ENCODE measurements at places on chromosomes 13 and 19. TPM values are rescaled to one million over a fixed set of nuclear protein-coding genes. Genes with fewer than 3 reads are reported as not detected.

The B3GNT8 gene
- total RNA-seq, result not detected

The ELSPBP1 gene
- not detected for total RNA-seq

The SMIM44 gene
- total RNA-seq, result not detected

The GPR4 gene
- not detected for total RNA-seq

The ZNF653 gene
- total RNA-seq, result 6.8 TPM

The CDC37 gene
- total RNA-seq, result 159 TPM

DNA sequence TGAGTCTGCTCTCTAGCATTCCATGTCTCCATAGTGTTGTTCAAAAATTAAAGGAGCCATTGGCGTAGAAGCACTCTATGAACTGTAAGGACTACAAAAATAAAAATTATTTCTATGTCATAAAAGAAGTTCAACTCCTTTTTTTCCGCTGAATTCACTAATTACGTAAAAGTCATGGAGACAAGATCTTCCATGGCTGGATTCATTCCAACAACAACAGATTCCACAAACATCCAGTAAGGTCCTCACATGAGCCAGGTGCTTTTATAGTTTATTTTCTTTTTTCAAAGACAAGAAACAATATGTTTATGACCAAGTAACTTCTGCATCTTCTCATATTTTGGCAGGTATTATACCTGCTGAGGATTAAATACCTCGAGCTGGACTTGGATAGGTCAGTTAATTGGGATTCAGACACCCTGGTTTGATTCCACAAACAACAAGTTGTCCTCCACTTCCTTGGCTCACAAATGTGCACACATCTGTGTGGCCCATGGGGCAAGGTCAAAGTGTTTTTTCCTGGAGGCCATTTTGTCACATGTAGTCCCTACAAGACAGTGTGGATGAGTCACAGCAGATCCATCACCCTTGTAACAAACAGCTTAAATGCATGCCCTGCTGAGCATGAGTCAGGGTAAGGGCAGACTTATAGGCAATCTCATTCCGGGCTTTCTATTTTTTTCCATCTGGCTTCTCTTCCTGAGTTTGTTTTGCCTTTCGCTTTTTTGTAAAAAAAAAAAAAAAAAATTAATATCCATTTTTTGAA lies 475.6 kb downstream of the COG6 start:
- H3K27me3 ChIP-seq, result no peaks in the 10 kb centered on the region
- H3K4me1 ChIP-seq, result peaks cover 16% of the 10 kb centered on the region
- H3K27ac ChIP-seq, result no peak overlapping the region
- H3K36me3 ChIP-seq, result peaks cover 2% of the 10 kb centered on the region
- no peak overlapping the region for H3K4me3 ChIP-seq

GRCh38 chr13:50257646-50258045 lies 242.4 kb downstream of the KCNRG start:
- no peak overlapping the region for H3K4me3 ChIP-seq
- H3K36me3 ChIP-seq, result no peaks in the 10 kb centered on the region
- no peak for DNase-seq
- peaks cover 4% of the 10 kb centered on the region for H3K4me1 ChIP-seq
- no peak overlapping the region for H3K27ac ChIP-seq

- no peaks in the 10 kb centered on the region for H3K27me3 ChIP-seq
- no peak overlapping the region for H3K27ac ChIP-seq
- peaks cover 7% of the 10 kb centered on the region for H3K36me3 ChIP-seq
- H3K4me1 ChIP-seq, result no peaks in the 10 kb centered on the region
Observed at GRCh38 chr19:10219678-10220077, 11.5 kb downstream of the S1PR2 start.

DNA sequence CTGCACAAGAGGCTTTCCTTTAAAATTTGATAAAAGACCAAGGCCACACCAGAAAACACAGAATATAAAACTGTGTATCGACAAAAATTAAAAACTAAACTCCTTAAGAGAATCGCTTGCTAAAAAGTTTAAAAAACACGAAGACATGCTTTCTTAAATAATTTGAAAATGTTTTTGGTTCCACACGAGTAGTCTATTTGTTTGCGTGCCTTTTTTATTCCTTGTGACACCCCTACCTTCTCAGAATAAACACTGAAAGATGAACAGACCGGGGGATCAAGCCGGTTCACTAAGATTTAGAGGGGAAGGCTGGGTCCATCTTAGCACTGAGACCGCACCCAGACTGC lies 256.4 kb upstream of the STARD13 start:
- H3K27me3 ChIP-seq, result no peaks in the 10 kb centered on the region
- H3K36me3 ChIP-seq, result no peaks in the 10 kb centered on the region
- DNase-seq, result no peak
- H3K27ac ChIP-seq, result peak overlapping the region; percentile 99

DNA sequence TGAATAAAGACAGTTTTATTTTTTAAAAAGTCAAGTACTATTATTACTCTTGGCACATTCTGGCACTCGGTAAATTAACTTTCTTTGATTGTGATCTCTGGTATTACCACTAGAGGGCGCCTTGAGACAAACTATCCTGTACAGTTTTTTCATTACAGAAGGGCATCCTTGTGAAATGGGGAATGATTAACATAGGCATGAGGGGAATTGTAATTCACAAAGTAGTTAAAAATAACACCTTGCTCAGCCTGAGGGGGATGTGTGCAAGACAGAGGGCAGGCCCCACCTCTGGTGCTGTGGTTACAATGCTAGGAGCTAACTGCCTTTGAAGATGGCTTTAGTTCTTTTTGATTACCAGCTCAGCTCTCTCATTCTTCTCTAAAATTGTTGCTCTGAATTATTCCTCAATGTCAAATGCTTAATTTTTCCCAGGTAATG lies 24.2 kb upstream of the C1QTNF9B start:
- no peaks in the 10 kb centered on the region for H3K4me1 ChIP-seq
- no peak overlapping the region for H3K27ac ChIP-seq
- H3K36me3 ChIP-seq, result peaks cover 4% of the 10 kb centered on the region

DNA sequence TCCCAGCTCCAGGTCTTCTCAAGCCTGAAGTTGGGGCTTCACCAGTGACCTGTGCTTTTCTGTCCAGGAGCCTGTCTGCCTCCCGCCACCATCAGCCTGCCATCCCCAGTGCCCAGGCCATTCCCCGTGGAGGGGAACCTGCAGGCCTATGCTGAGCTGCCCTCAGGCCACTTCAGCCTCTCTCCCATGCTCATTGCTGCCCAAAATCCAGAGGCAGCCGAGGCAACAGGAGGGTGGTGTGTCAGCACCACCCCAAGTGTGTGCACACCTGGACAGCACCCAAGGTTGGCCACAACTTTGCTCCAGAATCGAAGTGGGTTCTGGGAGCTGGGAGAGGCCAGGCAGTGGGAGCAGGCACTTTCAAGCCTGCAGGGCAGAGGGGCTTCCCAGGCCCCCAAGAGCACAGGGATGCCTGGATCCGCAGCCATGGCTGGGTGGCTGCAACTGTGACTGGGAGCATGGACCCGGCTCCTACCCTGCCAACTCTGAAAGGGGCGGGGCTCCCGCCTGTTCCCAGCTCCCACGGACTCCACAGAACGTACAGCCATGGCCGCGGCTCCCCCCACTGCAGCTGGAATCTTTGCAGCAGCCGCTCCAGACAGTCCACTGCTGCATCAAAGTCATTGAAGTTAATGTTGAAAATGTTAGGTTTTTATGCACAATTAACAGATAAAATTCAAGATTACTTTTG lies 1747.0 kb downstream of the OLFM4 start:
- no peaks in the 10 kb centered on the region for H3K27me3 ChIP-seq
- no peak overlapping the region for H3K4me3 ChIP-seq
- no peak overlapping the region for H3K27ac ChIP-seq
- DNase-seq, result no peak

- no peak overlapping the region for H3K4me3 ChIP-seq
- H3K27ac ChIP-seq, result no peak overlapping the region
- peaks cover 4% of the 10 kb centered on the region for H3K4me1 ChIP-seq
- DNase-seq, result no peak
- H3K36me3 ChIP-seq, result peaks cover 20% of the 10 kb centered on the region
Observed at GRCh38 chr19:16373989-16374388, 49.4 kb downstream of the KLF2 start.

- peak overlapping the region; percentile 98 for H3K27ac ChIP-seq
- peaks cover 45% of the 10 kb centered on the region for H3K4me1 ChIP-seq
- H3K4me3 ChIP-seq, result peak overlapping the region; percentile 91
Observed at GRCh38 chr19:18280247-18281081, 958 bp downstream of the JUND start.

- H3K4me3 ChIP-seq, result no peak overlapping the region
- H3K27ac ChIP-seq, result no peak overlapping the region
- no peaks in the 10 kb centered on the region for H3K4me1 ChIP-seq
Observed at GRCh38 chr13:50706505-50706904, 137.0 kb downstream of the DLEU7 start.

DNA sequence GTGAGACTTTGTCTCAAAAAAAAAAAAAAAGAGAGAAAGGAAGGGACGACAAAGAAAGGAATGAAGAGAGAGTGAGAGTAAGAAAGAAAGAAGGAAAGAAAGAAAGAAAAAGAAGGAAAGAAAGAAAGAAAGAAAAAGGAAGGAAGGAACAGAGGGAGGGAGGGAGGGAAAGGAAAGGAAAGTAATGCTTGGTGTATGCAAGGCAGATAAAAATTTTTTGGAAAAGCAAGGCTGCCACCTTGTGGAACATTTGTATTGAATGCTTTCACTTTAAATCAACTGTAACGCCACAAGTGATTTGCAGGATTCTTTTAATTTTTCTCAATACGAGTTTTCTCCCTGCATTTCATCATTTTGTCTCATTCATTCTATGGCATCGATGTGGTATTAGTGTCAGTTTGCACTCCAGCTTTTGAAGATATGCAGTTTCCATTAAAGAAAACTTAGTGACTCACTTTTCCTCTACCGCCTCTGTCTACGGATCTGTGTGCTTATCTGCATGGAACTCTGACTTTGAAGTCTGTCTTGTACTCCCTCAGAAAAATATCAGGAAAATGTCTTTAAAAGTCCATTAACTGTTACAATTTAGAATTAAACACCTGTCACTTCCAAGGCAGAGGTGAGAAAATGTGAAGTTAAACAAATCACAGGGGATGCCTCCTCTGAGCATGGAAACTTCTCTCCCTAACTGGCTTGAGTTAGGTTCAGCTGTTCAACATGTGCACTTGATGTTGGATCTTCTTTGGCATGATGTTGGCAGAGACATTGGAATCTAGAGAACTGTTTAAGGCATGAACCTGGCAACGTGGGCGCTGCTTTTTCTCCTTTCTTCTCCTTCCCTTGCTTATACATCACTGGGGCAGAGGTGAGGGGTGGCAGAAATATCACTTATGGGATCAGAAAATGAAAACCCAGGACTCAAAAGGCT lies 20.0 kb upstream of the ZDHHC20 start:
- DNase-seq, result no peak

DNA sequence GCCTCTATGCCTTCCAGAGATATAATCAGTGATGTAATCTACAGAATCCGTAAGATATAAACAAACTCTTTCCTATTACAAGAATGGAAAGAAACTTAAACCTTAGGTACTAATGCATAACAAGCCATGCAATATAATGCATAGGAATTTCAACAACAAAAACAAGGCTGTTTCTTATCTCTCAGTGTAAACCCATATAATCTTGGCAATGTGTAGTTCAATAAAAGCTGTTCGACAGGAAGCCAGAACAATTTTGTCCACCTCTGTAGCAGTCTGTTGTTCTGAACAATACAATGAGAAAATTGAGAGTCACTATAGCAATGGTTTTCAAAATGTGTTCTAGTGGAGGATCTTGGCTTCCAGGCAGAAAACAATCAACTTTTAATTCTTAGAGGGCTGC lies 111.5 kb upstream of the FREM2 start:
- H3K4me3 ChIP-seq, result no peak overlapping the region
- no peak for DNase-seq
- H3K36me3 ChIP-seq, result no peaks in the 10 kb centered on the region
- no peaks in the 10 kb centered on the region for H3K4me1 ChIP-seq
- peaks cover 6% of the 10 kb centered on the region for H3K27me3 ChIP-seq

- H3K27me3 ChIP-seq, result no peaks in the 10 kb centered on the region
- H3K36me3 ChIP-seq, result no peaks in the 10 kb centered on the region
- no peak for DNase-seq
- H3K27ac ChIP-seq, result no peak overlapping the region
Observed at GRCh38 chr13:100724568-100724967, 50.0 kb upstream of the TMTC4 start.

DNA sequence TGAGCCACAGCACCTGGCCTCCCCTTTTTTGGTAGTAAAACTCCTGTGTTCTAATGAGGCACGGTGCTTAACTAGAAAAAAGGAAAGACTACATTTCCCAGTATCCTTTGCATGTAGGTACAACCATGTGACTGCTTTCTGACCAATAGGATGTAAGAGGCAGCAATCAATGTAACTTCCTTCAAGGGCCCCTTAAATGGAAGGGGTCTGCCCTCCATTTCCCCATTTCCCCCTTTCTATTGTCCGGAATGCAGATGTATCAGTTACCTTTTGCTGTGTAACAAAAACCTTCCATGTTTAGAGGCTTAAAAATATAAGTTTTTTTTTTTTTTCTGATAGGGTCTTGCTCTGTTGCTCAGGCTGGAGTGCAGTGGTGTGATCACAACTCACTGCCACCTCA lies 2.2 kb downstream of the GPR32 start:
- H3K4me3 ChIP-seq, result no peak overlapping the region
- no peaks in the 10 kb centered on the region for H3K36me3 ChIP-seq
- peaks cover 30% of the 10 kb centered on the region for H3K27me3 ChIP-seq
- DNase-seq, result no peak
- H3K4me1 ChIP-seq, result no peaks in the 10 kb centered on the region

GRCh38 chr19:12156223-12157058 lies at the start of gene ZNF625:
TSS of gene ZNF625 (minus strand) at chr19:12156734. CDS start at chr19:12156558, 176 bp downstream.
- H3K4me1 ChIP-seq, result peaks cover 21% of the 10 kb centered on the region
- H3K36me3 ChIP-seq, result peaks cover 11% of the 10 kb centered on the region
- peak within 1 kb of the TSS; percentile 93 for H3K27ac ChIP-seq
- DNase-seq, result peak; percentile 97
- peak within 1 kb of the TSS; percentile 89 for H3K4me3 ChIP-seq

DNA sequence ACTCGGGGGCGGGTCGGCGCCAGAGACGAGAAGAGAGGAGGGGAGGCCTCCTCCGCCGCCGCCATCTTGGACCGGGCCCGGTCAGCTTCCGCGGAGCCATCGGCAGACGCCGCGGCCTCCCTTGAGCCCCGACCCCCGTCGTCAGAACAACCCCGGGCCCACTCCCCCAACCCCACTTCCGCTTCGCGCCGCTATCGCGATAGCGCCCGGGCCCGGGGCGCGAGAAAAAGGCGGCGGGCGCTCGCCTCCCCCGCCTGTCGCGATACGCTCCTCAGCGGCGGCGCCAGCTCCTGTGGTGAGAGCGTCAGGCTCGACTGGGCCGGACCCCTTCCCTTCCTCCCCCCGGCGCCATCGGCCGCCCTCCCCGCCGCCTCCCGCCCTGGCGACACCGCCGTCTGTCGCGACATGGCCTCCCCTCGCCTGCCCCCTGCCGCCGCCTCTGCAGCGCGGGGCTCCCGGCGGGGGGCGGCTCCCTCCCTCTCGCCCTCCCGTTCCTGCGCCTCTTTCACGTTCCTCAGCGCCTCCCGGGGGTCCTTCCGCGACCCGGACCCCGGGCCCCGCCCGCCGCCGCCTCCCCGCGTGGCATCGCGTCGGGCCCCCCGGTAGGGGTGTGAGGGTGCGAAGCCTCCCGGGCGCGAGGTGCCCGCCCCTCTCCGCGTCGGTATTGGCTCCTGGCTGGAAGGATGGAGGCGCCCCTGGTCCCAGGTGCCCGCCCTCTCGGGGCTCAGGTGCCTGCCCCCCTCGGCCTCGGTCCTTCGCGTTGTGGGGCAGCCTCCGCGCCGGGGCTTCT lies at the start of gene CNOT3:
CNOT3 (plus strand) TSS at position 64 of the 790 bp plus-strand sequence. CDS start 5,217 bp downstream, outside the sequence.
- peaks cover 51% of the 10 kb centered on the region for H3K4me1 ChIP-seq
- H3K4me3 ChIP-seq, result peak within 1 kb of the TSS; percentile 81
- H3K36me3 ChIP-seq, result peaks cover under 1% of the 10 kb centered on the region
- peaks cover 4% of the 10 kb centered on the region for H3K27me3 ChIP-seq
- peak within 1 kb of the TSS; percentile 93 for H3K27ac ChIP-seq

GRCh38 chr13:73136776-73137175 lies 78.0 kb downstream of the KLF5 start:
- peaks cover 5% of the 10 kb centered on the region for H3K36me3 ChIP-seq
- H3K27ac ChIP-seq, result no peak overlapping the region

GRCh38 chr13:99339736-99340397 lies 32.7 kb upstream of the GPR183 start:
- no peaks in the 10 kb centered on the region for H3K27me3 ChIP-seq
- no peak for DNase-seq
- peaks cover 23% of the 10 kb centered on the region for H3K4me1 ChIP-seq
- H3K36me3 ChIP-seq, result peaks cover 24% of the 10 kb centered on the region

Data from chondrocyte (in vitro differentiated cells).